ENCODE measurements at places on chromosomes 16 and 17. TPM values are rescaled to one million over a fixed set of nuclear protein-coding genes. Genes with fewer than 3 reads are reported as not detected.

Gene CPNE7
- total RNA-seq: 23.4 TPM

Gene SLC12A4
- total RNA-seq: 46.7 TPM

Gene ALDH3A1
- total RNA-seq: 0.31 TPM

Gene GINS2
- 52.7 TPM for total RNA-seq

Gene ABCA6
- not detected for total RNA-seq

Gene SCGB1C2
- not detected for total RNA-seq

Gene SPSB3
- total RNA-seq: 19.9 TPM

Gene TMEM231
- 5.2 TPM for total RNA-seq
